ENCODE measurements at places on chromosomes 13 and 19.

- DNase-seq = no peak
Observed at GRCh38 chr13:24276861-24277260, 32.5 kb upstream of the C1QTNF9 start.

- no peak for DNase-seq
Observed at GRCh38 chr19:43672061-43672679, 2.2 kb upstream of the PLAUR start.

GRCh38 chr13:99206873-99207272 is 6.2 kb downstream of the UBAC2 start:
- no peak for DNase-seq

DNA sequence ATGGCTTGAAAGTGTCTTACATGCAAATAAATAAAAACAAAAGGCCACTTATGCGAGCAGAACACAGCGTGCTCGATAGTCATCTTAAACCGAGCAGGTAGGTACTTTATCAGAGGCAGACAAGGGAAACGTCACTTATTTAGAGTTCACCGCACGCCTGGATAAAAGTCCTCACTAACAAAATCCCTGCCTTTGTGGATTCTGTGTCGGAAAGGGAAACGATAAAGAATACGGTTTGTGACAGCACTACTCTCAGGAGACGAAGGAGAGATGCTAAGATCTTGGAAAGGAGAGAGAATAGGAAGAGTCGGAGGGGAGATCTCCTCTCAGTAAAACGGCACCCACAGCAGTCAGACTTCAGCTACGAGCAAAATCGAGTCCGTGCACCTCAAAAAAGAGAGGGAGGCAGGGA is 581 bp downstream of the RCBTB1 start:
- DNase-seq = no peak

GRCh38 chr19:5112681-5113575 is 144.0 kb downstream of the KDM4B start:
- DNase-seq = no peak

GRCh38 chr13:36323951-36324566 is 22.1 kb downstream of the SPART start:
- DNase-seq = no peak

- DNase-seq = no peak
Observed at GRCh38 chr19:18519962-18520847, 1.7 kb downstream of the ELL start.

DNA sequence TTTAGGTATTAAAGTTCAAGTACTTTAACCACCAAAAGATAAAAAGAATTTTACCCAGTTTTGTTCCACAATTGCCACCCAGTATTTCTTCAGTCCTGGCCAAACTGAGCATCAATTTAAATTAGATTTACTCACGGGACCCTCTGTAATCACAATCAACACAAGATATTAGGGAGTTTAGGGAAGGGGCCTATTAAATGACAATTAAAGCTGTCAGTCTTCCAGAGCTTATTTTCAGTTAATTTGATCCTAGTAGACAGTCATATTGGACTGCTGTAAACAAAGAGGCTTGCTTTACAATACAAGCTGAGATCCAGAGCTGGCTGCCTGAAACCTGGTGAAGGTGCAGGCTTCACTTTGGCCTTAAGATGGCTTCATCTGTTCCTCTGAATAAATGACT is 321.2 kb upstream of the NBEA start:
- no peak for DNase-seq

- DNase-seq = no peak
Observed at GRCh38 chr13:46202188-46202795, 9.4 kb upstream of the LRRC63 start.

- no peak for DNase-seq
Observed at GRCh38 chr19:5717215-5717935, 2.6 kb downstream of the LONP1 start.

DNA sequence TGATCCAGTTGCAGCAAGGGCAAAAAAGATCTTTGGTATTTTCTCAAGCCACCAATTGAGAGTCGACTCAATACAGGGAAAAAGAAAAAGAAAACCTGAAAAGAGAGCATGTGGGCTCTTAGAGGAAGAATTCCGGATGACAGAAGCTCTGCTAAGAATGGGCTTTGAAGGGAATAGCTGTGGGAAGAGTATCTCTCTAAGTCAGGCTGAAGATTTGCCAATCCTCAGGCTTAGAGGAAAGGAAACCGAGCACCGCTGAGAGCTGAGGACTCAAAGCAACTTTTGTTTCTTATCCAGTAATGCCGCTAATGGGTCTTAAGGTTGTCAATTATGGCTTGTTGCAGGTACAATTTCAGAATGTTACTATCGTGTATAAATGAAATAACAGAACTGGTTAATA is 166.4 kb downstream of the EFNB2 start:
- DNase-seq = no peak

DNA sequence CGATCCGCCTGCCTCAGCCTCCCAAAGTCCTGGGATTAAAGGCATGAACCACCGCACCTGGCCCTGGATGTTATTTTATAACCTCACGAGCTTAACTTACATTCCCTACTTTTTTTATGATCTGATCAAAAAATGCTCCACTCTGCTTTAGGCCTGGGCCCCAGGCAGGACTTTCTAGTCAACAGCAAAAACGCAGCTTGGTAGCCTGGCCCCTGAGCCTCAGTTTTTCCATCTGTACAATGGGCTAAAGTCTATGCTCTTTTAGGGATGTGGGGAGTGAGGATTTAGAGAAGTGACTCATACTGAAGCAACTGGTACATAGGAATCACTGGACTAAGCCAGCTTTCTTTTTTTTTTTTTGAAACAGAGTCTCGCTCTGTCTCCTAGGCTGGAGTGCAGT is 11.9 kb upstream of the PIK3R2 start:
- no peak for DNase-seq

DNA sequence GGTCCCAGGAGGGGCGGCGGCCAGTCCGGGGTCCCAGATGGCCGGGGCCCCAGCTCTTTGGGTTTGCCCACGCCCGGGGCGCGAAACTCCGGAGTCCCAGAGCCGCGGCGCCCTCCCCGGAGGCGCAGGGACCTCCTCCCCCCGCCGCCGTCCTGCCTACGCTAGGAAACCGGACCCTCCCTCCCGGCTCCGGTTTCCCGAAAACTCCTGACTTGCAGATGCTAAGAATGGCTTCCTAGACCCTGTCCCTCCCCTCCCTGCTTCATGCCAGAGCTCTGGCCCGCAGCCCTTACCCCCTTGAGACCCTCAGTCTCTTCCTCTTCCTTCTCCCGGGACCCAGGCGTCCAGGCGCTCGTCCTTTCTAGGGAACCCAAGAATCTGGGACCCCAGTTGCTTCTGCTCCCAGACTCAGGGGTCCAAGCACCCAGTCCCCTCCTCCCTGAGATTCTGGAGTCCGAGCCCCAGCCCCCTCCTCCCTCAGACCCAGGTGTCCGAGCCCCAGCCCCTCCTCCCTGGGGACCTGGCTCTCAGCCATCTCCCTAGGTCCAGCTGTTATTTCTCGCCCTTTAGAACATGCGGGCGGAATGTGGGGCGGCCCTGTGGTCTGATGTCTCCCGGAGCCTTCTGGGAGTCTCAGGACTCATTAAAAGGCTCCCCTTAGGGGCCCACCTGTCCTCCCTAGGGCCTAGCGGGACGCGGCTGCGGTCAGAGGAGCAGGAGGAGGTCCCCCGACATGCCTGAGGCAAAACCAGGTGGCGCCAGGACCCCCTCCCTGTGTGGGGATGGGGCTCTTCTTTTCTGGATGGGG is at the start of gene MYBPC2:
MYBPC2 (plus strand) TSS at position 672 of the 808 bp plus-strand sequence; CDS start at position 734, 62 bp downstream.
- DNase-seq = no peak

GRCh38 chr13:40251343-40252032 is 415.0 kb downstream of the FOXO1 start:
- no peak for DNase-seq

DNA sequence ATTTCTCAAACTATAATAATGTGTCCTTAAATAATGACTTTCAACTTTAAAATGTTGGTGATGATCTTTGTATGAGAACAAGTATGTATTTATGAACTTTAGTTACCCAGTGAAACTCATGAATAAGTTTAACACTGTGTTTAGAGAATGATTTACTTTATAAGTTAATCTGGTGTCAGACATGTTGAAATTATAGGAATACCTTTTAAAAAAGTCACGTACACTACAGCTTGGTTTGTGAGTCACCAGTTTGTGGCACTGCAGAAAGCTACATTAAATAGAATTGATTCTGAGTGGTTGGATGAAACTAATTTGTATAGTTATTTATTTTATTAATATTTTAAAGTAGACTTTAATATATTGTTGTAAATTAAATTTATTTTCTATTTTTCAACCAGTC is 1366.2 kb upstream of the PCDH20 start:
- no peak for DNase-seq

GRCh38 chr13:113292021-113292862 is 4.8 kb upstream of the LAMP1 start:
- no peak for DNase-seq
